ENCODE measurements at places on chromosomes 16 and 17. TPM values are rescaled to one million over a fixed set of nuclear protein-coding genes. Genes with fewer than 3 reads are reported as not detected.

PERCC1 gene
- not detected for total RNA-seq

- peaks cover 2% of the 10 kb centered on the region for H3K27me3 ChIP-seq
- no peak overlapping the region for H3K27ac ChIP-seq
- no peak overlapping the region for H3K4me3 ChIP-seq
- DNase-seq = no peak
- no peaks in the 10 kb centered on the region for H3K4me1 ChIP-seq
These were observed 126.0 kb downstream of the ABCC12 start for GRCh38 chr16:48029768-48030167.

DNA sequence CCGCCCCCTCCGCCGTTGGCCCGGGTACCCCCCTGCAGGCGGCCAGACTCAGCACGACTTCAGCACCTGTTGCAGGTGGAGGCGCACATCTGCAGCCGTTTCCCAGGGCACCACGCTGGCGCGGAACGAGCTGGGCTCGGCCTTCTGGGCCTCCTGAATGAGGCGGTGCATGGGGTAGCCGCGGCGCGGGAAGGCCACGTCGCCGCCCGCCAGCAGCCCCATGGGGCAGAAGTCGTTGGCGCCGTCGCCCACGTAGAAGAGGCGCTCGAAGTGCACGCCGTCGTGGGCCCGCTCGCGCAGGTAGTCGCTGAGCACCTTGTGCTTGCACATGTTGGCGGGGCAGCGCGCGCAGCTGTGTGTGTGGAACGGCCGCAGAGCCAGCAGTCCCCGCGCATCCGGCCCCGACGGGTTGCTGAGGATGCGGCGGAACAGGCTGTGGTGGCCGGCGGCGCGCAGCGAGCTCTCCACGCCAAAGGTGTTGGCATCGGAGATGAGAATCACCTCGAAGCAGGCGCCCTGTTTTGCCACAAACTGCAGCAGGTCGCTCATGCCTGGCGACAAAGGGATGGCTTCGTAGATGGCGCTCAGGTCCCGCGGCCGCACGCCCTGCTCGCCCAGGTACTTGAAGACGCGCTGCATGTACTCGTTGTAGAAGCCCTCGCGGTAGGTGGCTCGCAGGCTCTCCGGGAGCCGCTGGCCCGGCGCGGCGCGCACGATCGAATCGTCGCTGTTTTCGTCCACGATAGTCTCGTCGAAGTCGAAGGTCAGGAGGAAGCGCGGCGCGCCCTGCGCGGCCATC, 6.2 kb downstream of the PHOSPHO1 start:
- peak overlapping the region; percentile 31 for H3K4me3 ChIP-seq
- peak; percentile 82 for DNase-seq
- peak overlapping the region; percentile 52 for H3K27ac ChIP-seq

DNA sequence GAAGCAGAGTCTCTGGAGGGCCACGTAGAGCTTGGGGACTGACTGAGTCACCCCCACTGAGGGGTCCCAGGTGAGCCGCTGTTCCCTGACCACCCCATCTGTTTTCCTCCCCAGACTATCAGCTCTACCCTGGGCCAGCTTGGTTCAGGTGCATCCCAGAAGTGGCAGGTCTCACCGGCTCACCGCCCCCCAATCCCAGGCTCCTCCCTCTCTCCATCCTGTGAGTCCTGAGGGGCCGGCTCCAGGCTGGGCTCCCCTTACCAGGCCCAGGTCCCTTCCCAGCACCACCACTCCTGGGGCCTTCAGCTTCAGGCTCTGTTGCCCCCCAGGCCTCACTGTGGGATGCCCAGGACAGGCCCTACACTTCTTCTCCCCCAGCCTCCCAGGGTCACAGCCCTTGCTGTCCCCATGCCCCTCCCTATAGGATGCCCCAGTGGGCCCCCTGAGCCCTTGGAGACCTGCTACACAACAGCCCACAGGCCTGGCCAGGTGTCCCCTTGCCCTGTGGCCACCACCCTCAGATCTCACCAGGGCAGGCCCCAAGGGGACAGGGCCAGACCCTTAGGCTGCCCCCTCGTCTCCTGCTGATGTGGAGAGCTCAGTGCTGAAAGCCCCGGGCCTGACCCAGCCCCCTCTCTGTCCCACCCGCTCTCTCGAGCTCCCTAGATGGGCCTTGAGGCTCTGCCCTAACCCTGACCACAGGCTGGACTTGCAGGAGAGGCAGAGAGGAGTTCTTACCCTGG, 40.4 kb downstream of the TNFRSF13B start:
- H3K36me3 ChIP-seq = no peaks in the 10 kb centered on the region
- DNase-seq = no peak
- H3K4me1 ChIP-seq = no peaks in the 10 kb centered on the region
- no peak overlapping the region for H3K27ac ChIP-seq
- H3K27me3 ChIP-seq = no peaks in the 10 kb centered on the region

GRCh38 chr16:78551487-78552085, 452.1 kb downstream of the WWOX start:
- peaks cover 3% of the 10 kb centered on the region for H3K4me1 ChIP-seq
- H3K4me3 ChIP-seq = no peak overlapping the region
- peaks cover 10% of the 10 kb centered on the region for H3K27me3 ChIP-seq
- DNase-seq = no peak

DNA sequence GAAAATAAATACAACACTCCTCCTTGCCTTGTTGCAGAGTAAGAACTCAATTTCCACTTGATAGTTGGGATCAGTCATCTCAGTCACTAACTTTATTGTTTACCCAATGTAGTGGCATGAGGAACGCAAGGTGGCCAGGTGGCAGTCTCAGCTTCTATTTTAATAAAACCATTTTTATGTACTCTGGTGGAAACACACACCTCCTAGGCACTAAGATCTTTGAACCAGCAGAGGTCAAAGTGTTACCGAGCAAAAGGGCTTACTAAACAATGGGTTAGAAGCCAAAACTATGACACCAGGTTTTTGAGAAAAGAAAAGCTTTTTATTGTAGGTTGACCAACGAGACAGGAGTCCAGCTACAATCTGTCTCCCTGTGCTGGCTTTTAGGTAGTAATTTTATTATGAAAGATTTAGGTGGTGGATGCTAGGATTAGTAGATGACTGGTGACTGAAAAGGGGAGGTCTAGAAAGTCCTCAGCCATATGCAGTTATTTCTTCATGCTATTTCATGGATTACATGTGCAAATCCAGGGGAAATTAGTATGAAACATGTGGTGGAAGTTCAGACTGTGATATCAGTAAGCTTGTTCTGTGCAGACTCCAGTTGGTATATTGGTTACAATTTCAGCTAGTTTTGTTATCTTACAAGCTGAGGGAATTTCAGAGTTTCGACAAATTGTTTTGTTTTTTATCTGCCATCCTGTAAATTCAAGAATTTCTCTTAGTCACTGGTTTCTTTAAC, 122.3 kb downstream of the PCTP start:
- DNase-seq = no peak
- H3K4me3 ChIP-seq = no peak overlapping the region
- no peaks in the 10 kb centered on the region for H3K27me3 ChIP-seq
- H3K27ac ChIP-seq = no peak overlapping the region

GRCh38 chr16:77896415-77897128, 108.2 kb downstream of the VAT1L start:
- no peak overlapping the region for H3K4me3 ChIP-seq
- H3K27ac ChIP-seq = no peak overlapping the region
- DNase-seq = no peak
- H3K27me3 ChIP-seq = peaks cover 5% of the 10 kb centered on the region
- no peaks in the 10 kb centered on the region for H3K4me1 ChIP-seq

GRCh38 chr17:6437466-6437865, 2.5 kb upstream of the AIPL1 start:
- no peaks in the 10 kb centered on the region for H3K4me1 ChIP-seq
- peaks cover 53% of the 10 kb centered on the region for H3K27me3 ChIP-seq
- no peak for DNase-seq

UNC45B gene
- 0.06 TPM for total RNA-seq

NOD2 gene
- total RNA-seq = 10.7 TPM

- DNase-seq = no peak
- peaks cover 54% of the 10 kb centered on the region for H3K27me3 ChIP-seq
- H3K4me3 ChIP-seq = no peak overlapping the region
- H3K36me3 ChIP-seq = no peaks in the 10 kb centered on the region
- H3K4me1 ChIP-seq = peaks cover 5% of the 10 kb centered on the region
These were observed 8.3 kb upstream of the PSMD3 start for GRCh38 chr17:39972271-39972670.

NOG gene
- total RNA-seq = not detected

NKD1 gene
- total RNA-seq = 2.1 TPM

DNA sequence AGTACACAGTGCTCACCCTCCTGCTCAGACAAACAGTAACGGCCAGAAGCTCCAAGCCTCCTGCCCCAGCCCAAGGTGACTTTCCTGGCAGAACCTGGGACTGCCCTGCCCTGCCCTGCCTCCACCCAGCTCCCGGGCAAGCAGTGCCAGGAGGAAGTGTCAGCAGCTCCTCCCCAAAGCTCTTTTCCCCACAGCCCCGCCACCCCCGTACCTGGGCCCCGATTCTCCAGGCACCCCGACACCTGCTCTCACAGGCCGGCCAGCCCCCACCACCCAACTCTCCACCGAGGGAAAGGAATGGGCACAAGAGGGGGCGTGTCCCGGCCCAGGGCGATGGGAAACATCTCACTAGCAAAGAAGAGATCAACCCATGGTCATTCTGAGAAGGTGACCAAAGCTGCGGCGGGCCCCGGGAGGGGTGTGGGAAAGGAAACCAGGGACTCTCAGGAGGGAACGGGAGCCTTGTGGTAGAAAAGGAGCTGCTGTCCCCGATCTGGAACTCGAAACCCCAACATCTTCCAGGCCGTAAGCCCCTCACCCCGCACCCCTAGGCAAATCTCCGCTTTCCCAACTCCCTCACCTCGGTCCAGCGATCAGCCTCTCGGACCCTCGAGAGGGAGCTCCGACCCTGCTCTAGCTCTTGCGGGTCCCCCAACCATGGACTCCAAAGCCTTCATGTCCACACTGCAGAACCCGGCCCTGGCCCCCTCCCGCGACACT, 1.2 kb downstream of the BCAR1 start:
- peaks cover 59% of the 10 kb centered on the region for H3K27me3 ChIP-seq
- no peaks in the 10 kb centered on the region for H3K36me3 ChIP-seq
- H3K27ac ChIP-seq = no peak overlapping the region
- H3K4me1 ChIP-seq = no peaks in the 10 kb centered on the region

DNA sequence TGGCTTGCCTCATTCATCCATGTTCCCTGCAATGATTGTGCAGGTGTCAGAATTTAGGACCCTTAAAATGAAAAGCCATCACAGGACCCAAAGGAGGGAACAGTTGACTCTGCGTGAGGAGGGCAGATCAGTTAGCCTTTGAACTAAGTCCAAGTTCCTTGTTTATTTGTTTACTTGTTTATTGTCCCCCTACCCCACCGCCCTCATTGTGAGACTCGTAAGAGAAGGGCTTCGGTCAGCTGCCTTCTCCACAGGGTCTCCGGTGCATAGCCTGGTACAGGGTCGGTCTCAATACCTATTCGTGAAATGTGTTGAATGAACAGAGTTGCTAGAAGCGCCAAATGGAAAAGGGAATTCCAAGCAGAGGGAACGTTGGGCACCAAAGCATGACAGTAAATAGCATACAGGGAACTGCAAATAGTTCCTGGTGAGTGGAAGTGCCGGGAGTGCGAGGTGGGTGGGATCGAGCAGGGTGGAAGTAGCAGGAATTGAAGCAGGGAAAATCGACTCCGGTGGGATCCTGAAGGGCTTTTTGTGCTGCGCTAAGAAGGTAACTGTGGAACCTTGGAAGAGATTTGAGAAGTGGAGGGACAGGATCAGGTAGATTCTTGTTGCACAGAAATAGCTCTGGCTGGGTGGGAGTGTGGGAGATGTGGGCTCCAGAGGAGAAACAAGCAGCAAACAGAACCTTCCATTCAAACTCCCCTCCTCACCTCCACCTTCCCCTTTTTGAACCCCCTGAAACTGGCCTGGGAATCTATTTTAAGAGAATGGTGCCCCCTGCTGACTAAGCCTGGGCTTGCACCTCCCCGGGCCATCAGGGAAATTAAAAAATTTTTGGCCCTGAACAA, 12.7 kb downstream of the SLC35B1 start:
- no peaks in the 10 kb centered on the region for H3K27me3 ChIP-seq
- H3K36me3 ChIP-seq = peaks cover 4% of the 10 kb centered on the region
- peaks cover 33% of the 10 kb centered on the region for H3K4me1 ChIP-seq
- DNase-seq = peak; percentile 83
- H3K27ac ChIP-seq = peak overlapping the region; percentile 83

DNA sequence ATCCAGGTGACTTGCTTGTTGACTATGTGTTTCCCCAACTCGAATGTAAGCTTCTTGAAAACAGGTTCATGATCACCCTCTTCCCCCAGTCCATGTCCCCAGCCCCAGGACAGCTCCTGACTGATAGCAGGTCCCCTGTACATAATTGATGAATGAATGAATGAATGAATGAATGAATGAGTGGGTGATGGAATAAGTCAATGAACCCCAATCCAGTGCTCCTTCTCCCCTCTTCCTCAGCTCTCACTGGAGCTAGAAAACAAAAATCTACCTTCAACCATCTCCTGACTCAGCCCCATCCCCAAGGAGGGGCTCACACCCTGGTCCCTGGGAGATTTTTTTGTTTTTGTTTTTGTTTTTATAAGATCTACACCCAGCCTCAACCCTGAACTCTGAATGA, 16.2 kb upstream of the TVP23A start:
- H3K27me3 ChIP-seq = peaks cover 30% of the 10 kb centered on the region
- H3K4me3 ChIP-seq = no peak overlapping the region
- H3K4me1 ChIP-seq = peaks cover 21% of the 10 kb centered on the region
- H3K36me3 ChIP-seq = peaks cover 12% of the 10 kb centered on the region
- no peak overlapping the region for H3K27ac ChIP-seq
- no peak for DNase-seq

CLUH gene
- total RNA-seq = 65.0 TPM

DNA sequence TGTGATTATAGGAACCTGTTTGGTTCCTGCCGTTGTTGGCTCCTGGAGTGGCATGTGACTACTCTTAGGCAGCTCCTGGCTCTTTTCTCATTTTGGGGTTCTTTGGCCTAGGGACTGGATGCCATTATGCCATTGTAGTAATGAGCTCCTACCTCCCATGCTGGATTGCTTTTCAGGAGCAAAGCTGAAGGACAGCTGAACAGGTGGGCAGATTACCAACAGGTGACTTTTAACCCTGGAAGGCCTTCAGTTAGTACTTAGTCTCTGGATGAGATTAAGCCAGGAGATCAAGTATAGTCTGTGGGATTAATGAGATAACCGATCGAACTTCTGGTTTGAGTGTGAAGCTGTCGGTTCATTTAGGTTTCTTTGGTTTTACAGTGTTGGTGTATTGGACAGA, 25.2 kb downstream of the WIPF2 start:
- H3K36me3 ChIP-seq = peaks cover 3% of the 10 kb centered on the region
- no peak for DNase-seq
- H3K4me1 ChIP-seq = peaks cover 12% of the 10 kb centered on the region
- H3K27me3 ChIP-seq = no peaks in the 10 kb centered on the region
- no peak overlapping the region for H3K4me3 ChIP-seq
- H3K27ac ChIP-seq = no peak overlapping the region

- peaks cover 65% of the 10 kb centered on the region for H3K4me1 ChIP-seq
- H3K36me3 ChIP-seq = peaks cover 19% of the 10 kb centered on the region
- H3K27ac ChIP-seq = peak overlapping the region; percentile 84
- DNase-seq = no peak
These were observed 47.1 kb downstream of the VMP1 start for GRCh38 chr17:59754552-59754951.

GRCh38 chr17:78408476-78409050, 30.1 kb downstream of the PGS1 start:
- H3K36me3 ChIP-seq = peaks cover 13% of the 10 kb centered on the region
- no peak overlapping the region for H3K4me3 ChIP-seq
- no peak overlapping the region for H3K27ac ChIP-seq
- DNase-seq = no peak

KRT27 gene
- total RNA-seq = not detected

KRTAP4-1 gene
- total RNA-seq = not detected

COG4 gene
- 67.3 TPM for total RNA-seq

Data from activated CD8-positive, alpha-beta memory T cell treated with anti-CD3 and anti-CD28 coated beads, Interleukin-2, amount 10 ng/mL, durations not matched to agents 7 days and 5 days (primary cell).